Breast epithelium (tissue), 4 donors: ENCODE measurements at places on chromosomes 2 and 18. TPM values are rescaled to one million over a fixed set of nuclear protein-coding genes. Genes with fewer than 3 reads are reported as not detected.

GRCh38 chr2:188291142-188291616 is 495 bp upstream of the GULP1 start:
- no peaks in the 10 kb centered on the region for H3K36me3 ChIP-seq
- peak overlapping the region; percentile 95 for H3K27ac ChIP-seq
- no peaks in the 10 kb centered on the region for H3K27me3 ChIP-seq

DNA sequence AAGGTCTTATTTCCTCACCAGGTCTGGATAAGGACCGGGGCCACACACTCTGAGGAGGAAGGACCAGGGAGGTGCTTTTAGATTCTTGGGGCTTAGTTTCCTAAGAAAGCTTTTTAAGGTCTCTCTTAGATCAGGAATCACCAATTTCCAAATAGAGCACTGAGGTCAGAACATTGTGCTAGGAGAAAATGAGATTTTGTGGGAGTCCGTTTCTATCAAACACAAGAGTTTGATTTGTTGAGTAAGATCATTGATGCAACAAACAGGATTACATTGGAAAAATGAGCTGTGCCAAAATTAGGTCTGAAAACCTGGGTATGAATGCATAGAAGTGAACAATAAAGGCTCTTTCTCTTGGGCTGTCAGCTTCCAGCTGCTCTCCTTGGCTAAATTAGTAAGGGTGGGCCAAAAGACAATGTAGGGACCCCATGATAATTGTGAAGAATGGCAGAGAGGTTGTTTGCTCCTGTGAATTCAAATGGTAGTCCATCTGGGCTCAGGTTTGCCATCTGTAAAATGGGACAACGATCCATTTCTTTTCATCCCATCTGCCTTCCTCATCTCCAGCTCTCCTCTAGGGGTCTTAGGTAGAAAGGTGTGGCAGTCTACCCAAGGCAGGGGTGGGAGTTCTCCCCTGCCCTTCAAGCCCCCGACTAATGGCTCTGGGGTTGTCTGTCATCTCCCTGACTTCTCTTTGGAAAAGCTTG is 20.0 kb downstream of the IGFBP2 start:
- no peaks in the 10 kb centered on the region for H3K4me1 ChIP-seq
- H3K4me3 ChIP-seq: no peak overlapping the region
- H3K27me3 ChIP-seq: no peaks in the 10 kb centered on the region
- DNase-seq: no peak

The VAMP5 gene
- total RNA-seq: 50.8 TPM

DNA sequence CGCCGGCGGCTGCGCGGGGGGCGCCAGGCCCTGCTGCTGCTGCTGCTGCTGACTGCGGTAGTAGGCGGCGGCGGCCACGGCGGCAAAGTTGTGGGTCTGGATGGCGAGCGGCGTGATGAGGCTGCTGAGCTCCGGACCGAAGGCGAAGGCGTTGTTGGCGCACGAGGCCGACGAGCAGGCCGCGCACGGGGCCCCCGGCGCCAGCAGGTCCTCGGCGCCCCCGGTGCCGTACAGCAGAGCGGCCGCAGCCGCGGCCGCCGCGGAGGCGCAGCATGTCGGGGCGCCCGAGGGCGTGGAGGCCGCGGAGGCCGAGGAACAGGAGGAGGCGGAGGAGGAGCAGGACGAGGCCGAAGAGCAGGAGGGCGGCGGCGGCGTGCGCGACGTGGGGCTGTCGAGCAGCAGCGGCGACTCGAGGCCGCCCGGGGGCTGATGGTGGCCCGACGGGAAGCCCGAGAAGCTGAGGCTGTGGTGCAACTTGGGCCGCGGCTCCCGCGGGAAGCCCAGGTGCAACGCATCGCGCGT is 1.8 kb downstream of the ZFP36L2 start:
- peak overlapping the region; percentile 91 for H3K4me3 ChIP-seq
- H3K27me3 ChIP-seq: no peaks in the 10 kb centered on the region
- no peak for DNase-seq
- H3K27ac ChIP-seq: peak overlapping the region; percentile 99

- H3K4me3 ChIP-seq: no peak overlapping the region
- no peaks in the 10 kb centered on the region for H3K4me1 ChIP-seq
- no peak overlapping the region for H3K27ac ChIP-seq
- no peak for DNase-seq
- H3K27me3 ChIP-seq: no peaks in the 10 kb centered on the region
- H3K36me3 ChIP-seq: no peaks in the 10 kb centered on the region
These were observed 29.4 kb upstream of the FN1 start for GRCh38 chr2:215465256-215465655.

The CCDC74A gene
- 8.2 TPM for total RNA-seq

DNA sequence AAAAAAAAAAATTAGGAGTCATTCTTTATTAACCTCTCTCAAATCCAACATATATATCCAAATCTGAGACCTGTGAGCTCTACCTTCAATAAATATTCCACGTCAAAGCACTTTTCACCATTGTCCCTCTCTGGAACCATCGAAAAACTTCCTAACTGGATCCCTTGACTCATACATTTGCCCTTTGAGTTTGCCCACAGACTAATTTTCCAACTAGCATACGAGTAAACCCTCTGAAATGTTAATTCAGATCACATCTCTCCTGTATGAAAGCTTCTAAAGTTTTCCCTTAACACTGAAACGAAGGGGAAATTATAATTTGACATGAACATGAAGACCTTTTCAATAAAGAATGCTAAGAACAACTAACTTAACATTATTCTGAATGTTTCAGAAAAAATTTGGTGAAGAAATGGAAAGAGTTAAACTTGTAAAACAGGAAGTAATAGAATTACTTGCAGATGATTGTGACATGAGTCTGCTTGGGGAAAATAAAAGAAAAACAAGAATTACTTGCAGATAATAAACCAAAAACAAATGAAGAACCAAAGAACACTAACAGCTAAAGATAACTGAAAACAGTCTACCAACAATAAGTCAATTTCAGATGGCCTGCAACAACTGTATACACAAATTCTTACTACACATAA is 110.6 kb downstream of the C2orf74 start:
- no peaks in the 10 kb centered on the region for H3K4me1 ChIP-seq
- DNase-seq: no peak
- no peaks in the 10 kb centered on the region for H3K27me3 ChIP-seq
- no peak overlapping the region for H3K27ac ChIP-seq
- H3K4me3 ChIP-seq: no peak overlapping the region
- no peaks in the 10 kb centered on the region for H3K36me3 ChIP-seq

GRCh38 chr2:29808321-29808720 is 113.1 kb downstream of the ALK start:
- no peaks in the 10 kb centered on the region for H3K27me3 ChIP-seq
- H3K4me3 ChIP-seq: no peak overlapping the region
- H3K4me1 ChIP-seq: no peaks in the 10 kb centered on the region
- no peaks in the 10 kb centered on the region for H3K36me3 ChIP-seq
- no peak for DNase-seq

The TUBA3E gene
- total RNA-seq: not detected

GRCh38 chr2:237441605-237442274 is 27.8 kb upstream of the COL6A3 start:
- no peaks in the 10 kb centered on the region for H3K36me3 ChIP-seq
- no peak for DNase-seq
- H3K4me3 ChIP-seq: no peak overlapping the region
- peak overlapping the region; percentile 74 for H3K27ac ChIP-seq
- H3K27me3 ChIP-seq: no peaks in the 10 kb centered on the region

The ABCG5 gene
- total RNA-seq: not detected

GRCh38 chr18:3451183-3451988 is 1.4 kb downstream of the TGIF1 start:
- no peaks in the 10 kb centered on the region for H3K36me3 ChIP-seq
- peak overlapping the region; percentile 99 for H3K27ac ChIP-seq
- peak; percentile 97 for DNase-seq
- H3K4me1 ChIP-seq: peaks cover 9% of the 10 kb centered on the region
- no peaks in the 10 kb centered on the region for H3K27me3 ChIP-seq

The MC5R gene
- not detected for total RNA-seq
